Transverse colon (tissue), 4 donors: ENCODE measurements at places on chromosomes 1 and 21. TPM values are rescaled to one million over a fixed set of nuclear protein-coding genes. Genes with fewer than 3 reads are reported as not detected.

DNA sequence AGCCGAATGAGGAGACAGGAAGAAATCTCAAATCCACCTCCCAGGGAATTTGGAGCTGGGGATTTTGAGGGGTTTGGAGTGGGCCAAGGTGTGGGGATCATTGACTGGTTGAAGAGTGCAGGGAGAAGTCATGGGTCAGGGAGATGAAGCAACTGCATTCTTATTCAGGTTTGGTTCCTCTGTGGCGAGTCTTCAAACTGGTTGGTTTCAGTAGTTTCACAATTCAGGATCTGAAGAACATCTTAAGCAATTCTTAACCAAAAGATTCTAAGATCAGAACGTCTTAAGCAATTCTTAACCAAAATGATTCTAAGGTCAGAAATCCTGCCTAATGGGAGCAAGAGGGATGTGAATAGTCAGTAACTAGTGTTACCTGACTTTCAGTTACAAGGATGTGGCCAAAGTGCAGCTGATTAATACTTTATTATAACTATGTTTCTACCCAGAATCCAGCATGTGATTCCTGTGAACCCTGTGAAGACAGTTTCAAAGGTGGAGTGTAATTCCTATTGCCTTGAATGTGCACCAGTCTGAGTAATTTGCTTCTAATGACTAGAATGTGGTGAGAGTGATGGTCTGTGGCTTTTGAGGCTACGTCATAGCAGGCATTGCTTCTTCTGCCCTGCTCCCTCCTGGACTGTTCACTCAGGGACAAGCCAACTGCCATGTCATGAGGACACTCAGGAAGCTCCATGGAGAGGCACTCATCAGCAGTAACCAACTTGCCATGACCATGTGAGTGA is 61.2 kb downstream of the OLFML3 start:
- H3K27me3 ChIP-seq, result no peaks in the 10 kb centered on the region
- no peak overlapping the region for H3K4me3 ChIP-seq
- DNase-seq, result no peak

DNA sequence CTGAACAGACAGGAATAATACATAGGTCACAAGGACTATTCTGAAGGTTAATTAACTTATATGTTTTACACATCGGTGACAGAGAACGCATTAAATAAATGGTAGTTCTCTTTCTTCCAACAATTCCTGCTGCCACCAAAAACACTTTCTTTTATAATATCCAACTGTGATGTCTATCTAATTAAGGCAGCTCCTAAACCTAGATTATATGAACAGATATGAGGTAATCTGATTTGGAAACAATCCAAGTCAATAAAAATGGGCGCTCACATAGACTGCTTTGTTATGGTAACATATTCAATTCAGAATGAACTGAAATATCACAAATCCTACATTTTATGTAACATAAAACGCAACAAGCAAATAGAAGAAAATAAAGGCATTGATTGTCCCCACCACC is 16.0 kb downstream of the CYYR1 start:
- no peaks in the 10 kb centered on the region for H3K36me3 ChIP-seq
- DNase-seq, result no peak
- H3K27ac ChIP-seq, result no peak overlapping the region

- no peaks in the 10 kb centered on the region for H3K27me3 ChIP-seq
- DNase-seq, result peak; percentile 89
- no peak overlapping the region for H3K27ac ChIP-seq
- no peak overlapping the region for H3K4me3 ChIP-seq
- no peaks in the 10 kb centered on the region for H3K36me3 ChIP-seq
These were observed 21.8 kb upstream of the COL9A2 start for GRCh38 chr1:40338745-40339419.

GRCh38 chr1:67239738-67240137 is 67.9 kb upstream of the IL12RB2 start:
- H3K27me3 ChIP-seq, result no peaks in the 10 kb centered on the region
- H3K4me1 ChIP-seq, result no peaks in the 10 kb centered on the region
- no peaks in the 10 kb centered on the region for H3K36me3 ChIP-seq
- no peak overlapping the region for H3K27ac ChIP-seq
- DNase-seq, result no peak

- H3K27me3 ChIP-seq, result no peaks in the 10 kb centered on the region
- H3K4me3 ChIP-seq, result no peak overlapping the region
- no peaks in the 10 kb centered on the region for H3K36me3 ChIP-seq
- no peak for DNase-seq
- H3K27ac ChIP-seq, result no peak overlapping the region
These were observed 42.6 kb downstream of the KIF21B start for GRCh38 chr1:200980873-200981272.

GRCh38 chr1:27529704-27530018 is 39.7 kb upstream of the WASF2 start:
- peak overlapping the region; percentile 98 for H3K27ac ChIP-seq
- no peak for DNase-seq
- no peak overlapping the region for H3K4me3 ChIP-seq
- H3K27me3 ChIP-seq, result no peaks in the 10 kb centered on the region
- no peaks in the 10 kb centered on the region for H3K36me3 ChIP-seq

DNA sequence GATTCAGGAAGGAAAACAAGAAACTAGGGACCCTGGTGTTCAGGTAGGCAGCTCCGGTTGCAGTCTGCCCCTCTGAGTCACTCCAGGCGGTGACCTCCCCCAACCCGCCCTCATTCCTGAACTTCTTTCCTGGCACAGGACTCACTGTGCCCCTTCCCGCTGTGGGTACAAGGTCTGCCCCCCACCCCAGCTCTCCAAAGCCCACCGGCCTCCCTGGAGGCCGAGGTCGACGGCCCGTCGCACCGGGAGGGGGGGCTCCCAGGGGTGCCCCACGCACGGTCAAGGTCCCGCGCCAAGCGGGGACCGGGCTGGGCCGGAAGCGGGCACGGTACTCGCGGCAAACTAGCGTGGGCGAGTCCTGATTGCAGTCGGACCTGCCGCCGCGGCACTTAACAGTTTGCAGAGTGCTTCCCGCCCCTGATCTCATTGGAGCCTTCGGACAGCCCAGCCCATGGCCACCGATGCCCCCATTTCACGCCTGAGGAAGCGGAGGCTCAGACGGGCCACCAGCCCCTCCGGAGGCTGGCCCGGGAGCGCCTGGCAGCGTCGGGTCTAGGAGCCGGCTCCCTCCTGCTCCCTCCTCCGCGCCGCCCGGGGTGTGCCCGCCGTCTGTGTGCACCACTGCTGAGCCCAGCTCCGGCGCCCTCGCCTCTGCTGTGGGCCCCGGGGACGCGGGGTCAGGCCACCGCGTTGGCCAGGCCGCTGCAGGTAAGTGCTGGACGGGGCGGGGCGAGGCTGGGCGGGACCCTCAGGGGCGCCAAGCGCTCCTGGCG is at the start of gene GJB3:
GJB3 (plus strand) TSS at position 144 of the 773 bp plus-strand sequence. CDS start 3,549 bp downstream, outside the sequence.
- H3K36me3 ChIP-seq, result no peaks in the 10 kb centered on the region
- H3K27ac ChIP-seq, result peak within 1 kb of the TSS; percentile 71
- peak; percentile 47 for DNase-seq
- peaks cover 37% of the 10 kb centered on the region for H3K27me3 ChIP-seq

DNA sequence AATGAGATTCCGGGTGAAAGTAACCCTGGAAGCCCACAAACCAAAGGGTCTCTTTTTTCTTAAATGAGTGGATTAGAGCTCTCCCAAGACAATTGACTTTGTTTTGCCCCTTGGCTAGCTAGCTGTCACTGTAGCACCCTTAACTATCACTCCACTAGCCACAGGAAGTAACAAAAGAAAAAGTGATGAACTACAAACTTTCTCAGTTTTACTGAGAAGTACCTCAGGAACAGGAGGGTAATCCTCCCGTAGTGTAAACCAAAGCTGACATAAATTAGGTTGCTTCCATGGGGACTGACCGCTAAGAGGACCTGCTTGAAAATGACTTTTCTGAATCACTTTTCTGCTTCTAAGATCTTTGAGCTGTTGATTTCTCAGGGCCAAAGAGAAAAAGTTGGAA is 240.1 kb downstream of the BARHL2 start:
- H3K4me3 ChIP-seq, result no peak overlapping the region
- H3K4me1 ChIP-seq, result no peaks in the 10 kb centered on the region
- no peaks in the 10 kb centered on the region for H3K27me3 ChIP-seq
- no peaks in the 10 kb centered on the region for H3K36me3 ChIP-seq

DNA sequence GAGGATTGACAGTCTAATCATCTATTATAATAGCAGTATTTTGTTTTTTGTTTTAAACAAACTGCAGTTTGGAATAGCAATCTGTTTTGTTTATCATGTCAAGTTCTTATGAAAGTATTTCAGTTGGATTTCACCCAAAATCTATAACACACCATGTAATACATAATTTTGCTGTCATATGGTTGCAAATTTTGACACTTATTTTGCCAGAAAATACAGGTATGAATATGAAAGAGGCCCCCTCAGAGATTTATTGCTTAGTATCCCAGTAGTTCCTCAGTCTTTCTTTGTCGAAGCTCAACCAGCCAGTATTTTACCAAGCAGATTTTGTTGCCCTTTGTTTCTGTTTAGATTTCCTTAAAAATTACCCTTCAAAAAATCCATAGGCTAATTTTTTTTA is 317.5 kb upstream of the CXADR start:
- no peak overlapping the region for H3K27ac ChIP-seq
- no peaks in the 10 kb centered on the region for H3K27me3 ChIP-seq
- H3K4me1 ChIP-seq, result no peaks in the 10 kb centered on the region
- H3K4me3 ChIP-seq, result no peak overlapping the region

DNA sequence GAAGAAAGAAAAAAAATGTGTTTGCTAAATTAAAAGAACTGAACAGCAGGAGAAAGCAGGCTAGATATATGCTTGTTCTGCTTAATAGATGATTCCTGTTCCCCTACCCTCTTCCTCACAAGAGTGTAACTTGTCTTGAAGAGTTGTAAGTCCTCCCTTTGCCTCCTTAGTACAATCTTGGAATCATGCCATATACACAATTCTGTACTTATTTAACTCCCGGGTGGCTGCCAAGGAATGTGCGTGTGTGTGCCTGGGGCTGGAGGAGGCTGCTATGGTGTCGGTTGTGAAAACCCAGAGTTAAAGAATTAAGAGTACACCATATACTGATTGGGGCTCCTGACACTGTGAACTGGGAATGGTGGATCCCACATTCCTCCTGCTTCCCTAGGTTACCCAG is 194.2 kb downstream of the SIPA1L2 start:
- H3K4me3 ChIP-seq, result no peak overlapping the region
- H3K36me3 ChIP-seq, result peaks cover 17% of the 10 kb centered on the region
- H3K27ac ChIP-seq, result peak overlapping the region; percentile 19

Gene S100A7A
- not detected for total RNA-seq

GRCh38 chr1:19044975-19045831 is 88.7 kb upstream of the IFFO2 start:
- no peak for DNase-seq
- H3K27me3 ChIP-seq, result peaks cover 19% of the 10 kb centered on the region
- no peak overlapping the region for H3K27ac ChIP-seq

DNA sequence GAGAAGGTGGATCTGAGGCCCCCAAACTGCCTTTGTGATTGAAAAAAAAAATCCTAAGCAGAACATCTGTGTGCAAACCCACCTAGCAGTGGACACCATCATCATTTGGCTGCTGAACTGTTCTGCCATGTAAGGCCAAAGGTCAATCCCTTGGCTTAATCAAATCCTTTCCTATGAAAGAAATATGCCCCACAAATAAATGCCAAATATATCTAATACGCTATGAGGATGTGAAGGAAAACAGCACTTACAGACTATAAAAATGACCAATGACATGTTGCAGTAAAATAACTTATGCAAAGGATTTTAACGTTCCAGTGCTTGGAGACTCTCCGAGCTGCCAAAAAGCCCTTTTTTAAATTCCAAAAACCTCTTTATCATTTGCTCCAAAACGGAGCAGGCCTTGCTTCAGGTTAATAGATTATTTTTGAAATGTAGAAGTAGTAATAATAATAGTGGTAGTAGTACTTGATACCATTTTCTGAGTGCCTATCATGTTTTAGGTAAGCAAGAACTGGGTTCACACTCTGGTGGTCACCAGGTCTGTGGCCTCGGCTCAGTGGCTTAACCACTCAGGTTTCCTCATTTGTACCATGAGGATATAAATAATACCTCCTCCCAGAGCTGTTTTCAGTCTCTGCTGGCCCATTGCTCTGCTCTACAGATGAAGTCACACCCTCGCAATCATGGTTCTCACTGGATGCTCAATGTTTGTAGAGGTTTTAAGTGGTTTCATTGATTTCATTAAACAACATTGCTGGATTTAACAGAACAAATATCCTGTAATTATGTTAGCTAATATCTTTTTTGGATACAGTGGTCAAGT is 47.9 kb upstream of the EDEM3 start:
- H3K27me3 ChIP-seq, result no peaks in the 10 kb centered on the region
- H3K27ac ChIP-seq, result no peak overlapping the region
- H3K4me1 ChIP-seq, result peaks cover 19% of the 10 kb centered on the region
- DNase-seq, result no peak
- no peak overlapping the region for H3K4me3 ChIP-seq

Gene PRRX1
- total RNA-seq, result 2.5 TPM

Gene TNFRSF9
- 0.48 TPM for total RNA-seq

GRCh38 chr1:17538428-17539117 is 925 bp upstream of the ARHGEF10L start:
- peak overlapping the region; percentile 89 for H3K27ac ChIP-seq
- no peak overlapping the region for H3K4me3 ChIP-seq
- no peak for DNase-seq
- no peaks in the 10 kb centered on the region for H3K27me3 ChIP-seq
- peaks cover 6% of the 10 kb centered on the region for H3K4me1 ChIP-seq

DNA sequence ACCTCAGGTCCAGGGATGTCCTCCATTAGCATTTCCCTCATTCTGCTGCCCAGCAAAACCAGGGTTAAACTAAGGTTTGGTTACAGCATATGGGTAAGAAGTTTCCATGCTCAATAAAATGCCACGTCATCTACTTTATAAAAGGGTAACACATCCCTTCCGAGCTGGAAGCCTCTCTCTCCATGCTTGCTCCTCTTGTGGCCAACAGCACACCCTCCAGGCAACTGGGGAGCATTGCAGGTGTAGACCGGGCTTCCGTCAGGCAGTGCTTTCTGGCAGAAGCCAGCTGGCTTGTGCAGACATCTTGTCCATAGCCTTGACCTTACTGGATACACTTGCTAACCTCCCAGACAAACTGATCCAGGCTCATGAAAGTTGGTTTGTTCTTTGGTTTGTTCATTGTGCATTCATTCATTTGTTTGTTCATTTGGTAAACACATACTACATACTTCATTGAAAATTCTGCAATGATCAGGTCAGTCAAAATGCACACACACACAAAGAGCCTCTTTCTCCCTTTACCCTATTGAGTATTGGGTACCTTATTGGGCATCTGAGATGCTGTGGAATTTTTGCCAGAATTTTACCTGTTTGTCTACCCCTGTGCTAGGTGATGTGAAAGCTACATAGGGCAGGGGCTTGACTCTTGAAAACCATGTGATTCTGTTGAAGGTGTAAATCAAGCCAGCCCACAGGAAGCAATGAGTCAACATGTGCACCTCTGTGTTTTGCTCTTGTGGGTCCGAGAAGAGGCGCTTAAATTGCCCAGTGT is 422.8 kb downstream of the CAMTA1 start:
- H3K27me3 ChIP-seq, result peaks cover 4% of the 10 kb centered on the region
- no peak overlapping the region for H3K27ac ChIP-seq
- peak; percentile 35 for DNase-seq
- no peaks in the 10 kb centered on the region for H3K36me3 ChIP-seq

Gene RPE65
- not detected for total RNA-seq

Gene LCE1E
- not detected for total RNA-seq

- no peaks in the 10 kb centered on the region for H3K4me1 ChIP-seq
- H3K4me3 ChIP-seq, result no peak overlapping the region
- no peak overlapping the region for H3K27ac ChIP-seq
- no peaks in the 10 kb centered on the region for H3K27me3 ChIP-seq
- no peak for DNase-seq
These were observed 58.8 kb upstream of the PTGFR start for GRCh38 chr1:78432016-78432415.

GRCh38 chr1:2638466-2639115 is 5.8 kb upstream of the MMEL1 start:
- H3K27ac ChIP-seq, result no peak overlapping the region
- H3K4me3 ChIP-seq, result no peak overlapping the region
- H3K4me1 ChIP-seq, result peaks cover 11% of the 10 kb centered on the region
- DNase-seq, result no peak

GRCh38 chr21:15826908-15827601 is 97.3 kb downstream of the USP25 start:
- no peaks in the 10 kb centered on the region for H3K27me3 ChIP-seq
- no peak overlapping the region for H3K4me3 ChIP-seq
- H3K27ac ChIP-seq, result no peak overlapping the region
- no peaks in the 10 kb centered on the region for H3K4me1 ChIP-seq
